Suprapubic skin (tissue), 4 donors: ENCODE measurements at places on chromosomes 3 and 15.
A peak's percentile ranks its signal among the peaks of the same experiment; 100 is the strongest.

DNA sequence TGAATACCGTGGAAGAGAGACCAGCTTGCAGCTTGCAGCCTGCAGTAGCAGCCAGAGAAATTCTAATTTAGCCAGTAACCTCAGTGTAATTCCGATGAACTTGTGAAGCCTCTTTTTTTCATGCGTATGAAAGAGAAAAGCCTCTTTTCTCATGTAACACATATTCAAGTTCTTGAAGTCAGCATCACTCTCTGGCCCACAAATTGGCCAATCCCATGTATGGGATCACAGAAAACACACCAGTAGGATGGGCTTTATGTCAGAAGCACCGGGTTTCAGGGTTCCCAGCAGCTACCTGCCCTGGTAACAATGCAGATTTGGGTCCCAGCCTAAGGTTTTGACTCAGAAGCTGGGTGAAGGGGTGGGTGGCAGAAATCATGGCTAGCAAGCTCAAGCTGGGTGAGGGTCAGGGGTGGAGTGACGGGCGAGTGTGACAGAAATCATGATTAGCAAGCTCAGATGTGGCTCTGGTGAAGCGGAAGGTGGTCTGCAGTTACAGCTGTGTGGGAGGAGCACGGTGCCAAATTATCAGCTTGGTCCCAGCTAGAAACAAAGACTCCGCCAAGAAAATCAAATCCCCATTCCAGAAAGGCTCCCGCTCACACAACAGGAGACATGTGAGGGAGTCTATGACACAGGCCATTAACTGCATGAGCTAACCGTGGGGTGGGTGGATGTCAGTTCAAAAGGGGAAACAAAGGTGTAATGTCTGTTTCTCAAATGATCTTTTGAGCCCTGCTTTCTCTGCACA lies 86.6 kb downstream of the SNRK start:
- DNase-seq = peak; percentile 35

DNA sequence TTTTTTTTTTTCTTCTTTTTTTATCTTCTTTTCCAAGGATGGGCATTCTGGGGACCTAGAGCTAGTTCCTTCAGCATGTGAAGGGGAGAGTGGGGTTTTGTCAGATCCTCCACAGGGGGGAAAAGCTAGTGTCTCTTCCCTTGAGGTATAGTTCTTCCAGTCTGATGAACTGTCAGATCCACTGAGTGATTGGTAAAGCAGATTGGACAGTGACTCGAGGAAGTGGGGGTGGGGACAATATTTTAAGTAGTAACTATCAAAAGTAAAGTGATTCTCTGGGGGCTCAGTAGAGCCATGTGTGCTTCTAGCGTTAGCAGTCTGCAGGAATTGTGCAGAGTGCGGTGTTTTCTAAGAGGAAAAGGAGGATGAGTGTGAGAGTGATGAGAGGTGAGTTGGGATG lies 62.0 kb upstream of the TRIM71 start:
- no peak for DNase-seq

DNA sequence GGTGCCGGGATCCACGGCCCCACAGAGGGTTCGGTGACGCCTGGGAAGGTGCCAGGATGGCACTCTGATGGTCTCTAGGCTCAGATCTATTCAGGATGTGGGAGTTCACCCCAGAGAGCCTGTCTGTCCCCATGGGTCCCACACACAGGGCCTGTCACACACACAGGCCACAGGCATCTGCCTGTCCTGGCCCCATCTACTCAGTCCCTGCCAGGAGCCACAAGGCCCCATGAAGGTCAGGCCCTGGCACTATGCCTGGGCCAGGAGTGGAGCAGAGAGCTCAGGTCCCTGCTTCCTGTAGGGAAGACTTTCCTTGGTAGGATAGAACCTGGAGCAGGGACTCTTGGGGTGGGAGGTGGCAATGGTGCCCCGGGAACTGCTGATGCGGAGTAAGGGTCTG lies 49.0 kb upstream of the FURIN start:
- no peak for DNase-seq

- no peak for DNase-seq
These were observed 234.8 kb upstream of the NR2E3 start for GRCh38 chr15:71575474-71576045.

GRCh38 chr3:94167346-94167745 lies 104.5 kb downstream of the NSUN3 start:
- no peak for DNase-seq

- no peak for DNase-seq
These were observed 37.7 kb upstream of the CCR2 start for GRCh38 chr3:46316206-46316605.

DNA sequence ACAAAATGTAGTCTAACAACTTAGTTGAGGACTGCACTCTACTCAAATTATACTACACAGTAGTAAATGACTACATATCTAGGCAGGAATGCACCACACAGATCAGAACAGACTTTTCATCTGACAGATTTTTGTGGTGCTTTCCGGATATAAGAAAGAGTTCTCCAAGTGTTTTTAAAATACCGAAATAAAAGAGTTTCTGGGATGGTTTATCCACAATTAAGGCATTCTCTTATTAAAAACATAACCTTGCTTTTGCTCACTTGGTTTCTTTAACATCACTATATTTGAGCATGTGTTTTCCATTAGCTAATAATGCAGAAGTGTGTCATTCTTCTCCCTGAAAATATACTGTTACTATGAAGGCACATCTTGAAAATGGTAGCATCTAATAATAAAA lies 132.9 kb downstream of the MAGI1 start:
- no peak for DNase-seq

DNA sequence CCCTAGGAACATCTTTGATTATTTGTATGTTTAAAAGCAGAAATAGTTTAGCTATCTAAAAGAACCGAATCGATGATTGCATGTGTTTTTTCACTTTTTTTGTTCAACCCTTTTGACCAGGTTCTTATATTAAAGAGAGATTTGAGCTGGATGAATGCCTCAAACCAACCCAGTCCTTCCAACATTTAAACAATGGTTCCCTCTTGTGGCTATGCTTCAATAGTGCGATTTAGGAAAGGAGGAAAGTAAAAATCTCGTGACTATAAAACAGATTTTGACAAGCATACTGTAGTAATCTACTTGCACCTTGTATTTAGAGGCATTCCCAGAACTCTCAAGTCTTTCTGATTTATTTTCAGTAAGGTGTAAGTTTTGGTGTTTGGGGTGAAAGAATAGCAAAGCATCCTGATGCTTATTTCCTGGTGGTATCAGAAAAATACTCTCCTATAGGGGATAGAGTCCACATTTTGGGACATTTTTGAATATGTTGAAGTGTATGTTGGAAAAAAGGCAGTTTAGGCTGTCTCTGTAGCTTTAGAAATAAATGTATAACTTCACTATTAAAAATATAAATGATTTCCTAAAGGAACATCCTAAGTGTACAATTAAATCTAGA lies 159.6 kb upstream of the KCNH8 start:
- DNase-seq = no peak

DNA sequence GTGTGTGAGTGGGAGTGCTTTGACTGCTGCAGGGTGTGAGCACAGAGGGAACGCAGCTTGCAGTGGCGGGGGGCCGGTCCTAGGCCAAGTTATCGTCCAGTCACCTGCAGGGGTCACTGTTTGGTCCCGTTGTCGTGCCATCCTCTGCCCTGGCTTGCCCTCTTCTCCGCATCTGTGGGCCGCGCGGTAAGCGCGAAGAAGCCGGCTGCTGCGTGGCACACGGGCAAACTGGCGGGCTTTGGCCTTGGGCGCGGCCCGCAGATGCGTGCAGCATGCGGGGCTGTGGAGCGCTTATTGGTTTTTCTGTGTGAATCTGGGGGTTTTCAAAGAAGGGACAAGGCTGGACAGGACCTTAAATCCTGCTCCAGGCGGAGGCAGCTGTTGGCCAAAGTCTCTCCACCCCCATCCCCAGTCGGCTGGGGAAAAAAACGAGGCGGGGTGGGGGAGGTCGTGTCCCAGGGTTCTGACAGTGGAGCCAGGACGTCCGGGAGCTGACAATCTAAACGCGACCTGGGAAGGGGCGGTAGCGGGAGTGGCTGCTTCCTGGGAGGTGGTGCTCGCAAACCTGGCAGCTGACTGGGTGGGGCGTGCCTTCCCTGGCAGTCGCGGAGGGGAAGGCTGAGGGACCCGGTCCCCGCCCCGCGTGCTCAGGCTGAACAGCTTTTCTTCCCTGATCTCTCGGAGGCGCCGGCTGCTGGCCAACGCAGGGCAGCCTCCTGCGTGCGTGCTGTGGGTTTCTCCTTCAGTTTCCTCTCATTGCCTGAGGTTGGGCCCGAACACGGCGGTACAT lies 39.7 kb upstream of the VEPH1 start:
- peak; percentile 89 for DNase-seq

- no peak for DNase-seq
These were observed 223.2 kb upstream of the THBS1 start for GRCh38 chr15:39357480-39358268.

GRCh38 chr15:34280193-34280592 lies 55.4 kb downstream of the EMC4 start:
- no peak for DNase-seq

- no peak for DNase-seq
These were observed 46.5 kb downstream of the ULK4 start for GRCh38 chr3:41915353-41915752.

- peak; percentile 32 for DNase-seq
These were observed 153.5 kb downstream of the DNAJB8 start for GRCh38 chr3:128313071-128313725.

- DNase-seq = no peak
These were observed 27.4 kb downstream of the CLK3 start for GRCh38 chr15:74642734-74643664.

- no peak for DNase-seq
These were observed 91.0 kb downstream of the CHRNA7 start for GRCh38 chr15:32121384-32121695.

DNA sequence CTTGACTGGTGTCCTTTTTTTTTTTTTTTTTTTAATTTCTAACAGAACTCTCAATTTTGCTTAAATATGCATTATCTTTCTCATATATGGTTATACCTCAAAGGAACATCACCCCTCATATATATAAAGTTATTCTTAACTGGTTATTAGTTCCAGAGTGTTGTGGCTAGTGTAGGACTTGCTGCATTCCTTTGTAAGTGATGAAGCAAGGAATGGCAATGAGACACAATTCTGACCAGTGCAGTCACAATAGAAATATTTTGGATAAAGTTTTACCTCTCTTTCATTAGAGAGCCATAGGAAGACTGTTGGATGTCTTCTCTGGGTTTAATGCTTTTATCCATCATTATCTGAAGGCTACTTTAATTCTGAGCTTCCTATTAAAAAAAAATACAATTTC lies 75.5 kb upstream of the CBLB start:
- DNase-seq = no peak

GRCh38 chr3:53646723-53647122 lies 152.3 kb downstream of the CACNA1D start:
- DNase-seq = no peak

DNA sequence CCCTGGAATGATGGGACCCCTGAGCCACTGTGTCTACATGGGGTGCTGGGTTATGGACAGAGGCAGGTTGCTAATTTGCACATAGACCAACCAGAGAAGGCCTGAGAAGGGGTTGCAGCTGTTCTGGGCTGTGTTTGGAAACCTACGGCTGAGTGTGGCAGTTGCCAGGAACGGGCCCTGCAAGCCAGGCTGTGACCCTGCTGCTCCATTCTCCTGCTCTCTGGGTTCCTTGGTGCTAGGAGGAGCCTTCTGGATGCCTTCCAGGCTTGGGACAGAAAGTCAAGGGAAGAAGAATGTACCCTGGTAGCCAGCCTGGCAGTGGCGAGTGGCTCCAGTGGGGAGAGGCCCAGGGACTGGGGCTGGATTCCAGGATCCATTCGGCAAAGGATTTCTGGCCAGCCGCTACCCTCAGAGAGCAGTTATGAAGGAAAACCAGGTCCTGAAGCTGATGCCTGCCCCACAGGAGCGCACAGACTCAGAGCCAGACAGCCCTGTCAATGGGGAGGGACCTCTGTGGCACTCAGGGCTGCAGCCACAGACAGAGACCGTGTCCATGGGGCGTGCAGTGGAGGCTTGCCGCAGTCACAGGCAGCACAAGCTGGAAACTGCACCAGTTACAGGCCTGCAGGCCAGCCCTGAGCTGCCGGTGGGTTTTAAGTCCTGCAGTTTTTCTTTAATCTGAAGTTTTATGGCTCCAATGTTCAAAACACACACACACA lies 55.1 kb upstream of the ACAD9 start:
- DNase-seq = no peak

- no peak for DNase-seq
These were observed 38.2 kb upstream of the GYG1 start for GRCh38 chr3:148953094-148953493.

DNA sequence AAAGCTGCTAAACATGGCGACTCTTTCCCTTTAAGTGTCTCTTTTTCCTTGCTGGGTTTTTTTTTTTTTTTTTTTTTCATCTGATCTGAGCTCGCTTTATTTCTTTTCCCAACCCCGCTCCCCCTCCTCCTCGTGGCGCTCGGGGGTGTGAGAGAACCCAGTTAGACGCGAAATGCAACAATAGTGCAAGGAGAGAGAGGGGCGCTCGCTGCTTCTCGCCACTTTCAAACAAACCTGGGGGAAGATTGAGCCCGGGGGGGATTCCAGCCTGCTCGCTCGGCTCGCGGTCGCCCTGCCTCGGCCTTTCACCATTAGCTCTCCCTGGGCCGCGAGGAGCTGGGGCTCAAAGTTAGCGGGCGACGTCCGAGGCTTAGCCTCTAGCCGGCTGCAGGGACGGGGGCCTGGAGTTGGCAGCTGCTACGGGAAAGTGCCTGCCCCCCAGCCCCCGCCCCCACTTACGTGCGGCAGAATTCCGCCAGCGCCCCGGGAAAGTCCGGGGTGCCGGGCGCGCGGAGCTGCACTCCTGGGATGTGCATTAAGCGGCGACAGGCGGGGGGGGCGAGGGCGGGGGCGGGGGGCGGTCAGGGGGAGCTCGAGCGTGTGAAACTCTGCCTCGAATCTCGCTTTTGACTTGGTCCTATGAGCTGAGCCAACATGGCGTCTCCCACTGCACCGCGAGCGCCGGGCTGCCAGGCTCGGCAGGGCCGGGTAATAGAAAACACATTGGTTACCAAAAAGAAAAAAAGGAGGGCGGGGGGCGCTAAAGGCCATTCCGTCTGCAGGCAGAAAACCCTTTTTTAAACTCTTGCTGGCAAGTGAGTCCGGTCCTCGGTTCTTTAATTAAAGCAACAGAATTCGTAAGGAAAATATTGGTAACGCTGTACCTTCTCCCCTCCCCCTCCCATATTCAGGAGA lies 10.4 kb downstream of the NR2F2 start:
- DNase-seq = no peak

- DNase-seq = no peak
These were observed 267.7 kb upstream of the BCHE start for GRCh38 chr3:166104938-166105337.

DNA sequence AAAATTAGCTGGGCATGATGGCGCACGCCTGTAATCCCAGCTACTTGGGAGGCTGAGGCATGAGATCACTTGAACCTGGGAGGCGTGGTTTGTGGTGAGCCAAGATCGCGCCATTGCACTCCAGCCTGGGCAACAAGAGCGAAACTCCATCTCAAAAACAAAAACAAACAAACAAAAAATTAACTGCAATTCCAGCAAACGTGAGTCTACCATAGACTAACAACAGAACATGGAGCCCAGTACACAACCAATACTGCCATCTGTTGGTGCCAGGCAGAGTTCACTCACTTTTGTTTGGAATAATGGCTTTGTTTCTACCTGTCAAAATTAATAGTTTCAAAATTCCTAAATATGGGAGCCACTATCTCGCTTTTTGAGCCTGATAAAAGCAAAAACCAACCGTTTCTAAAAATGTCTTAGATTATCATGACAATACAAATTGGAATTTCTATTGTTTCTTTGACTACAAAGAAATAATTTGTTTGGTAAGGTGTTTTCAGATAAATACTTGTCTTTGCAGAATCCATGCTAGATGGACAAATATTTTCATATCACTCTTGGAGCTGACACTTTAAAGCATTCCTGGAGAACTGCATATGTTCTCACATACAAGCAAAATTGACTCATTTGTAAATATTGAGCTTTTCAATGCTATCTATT lies 45.0 kb downstream of the GPR176 start:
- DNase-seq = no peak
